ENCODE measurements at places on chromosomes 1 and 21.

DNA sequence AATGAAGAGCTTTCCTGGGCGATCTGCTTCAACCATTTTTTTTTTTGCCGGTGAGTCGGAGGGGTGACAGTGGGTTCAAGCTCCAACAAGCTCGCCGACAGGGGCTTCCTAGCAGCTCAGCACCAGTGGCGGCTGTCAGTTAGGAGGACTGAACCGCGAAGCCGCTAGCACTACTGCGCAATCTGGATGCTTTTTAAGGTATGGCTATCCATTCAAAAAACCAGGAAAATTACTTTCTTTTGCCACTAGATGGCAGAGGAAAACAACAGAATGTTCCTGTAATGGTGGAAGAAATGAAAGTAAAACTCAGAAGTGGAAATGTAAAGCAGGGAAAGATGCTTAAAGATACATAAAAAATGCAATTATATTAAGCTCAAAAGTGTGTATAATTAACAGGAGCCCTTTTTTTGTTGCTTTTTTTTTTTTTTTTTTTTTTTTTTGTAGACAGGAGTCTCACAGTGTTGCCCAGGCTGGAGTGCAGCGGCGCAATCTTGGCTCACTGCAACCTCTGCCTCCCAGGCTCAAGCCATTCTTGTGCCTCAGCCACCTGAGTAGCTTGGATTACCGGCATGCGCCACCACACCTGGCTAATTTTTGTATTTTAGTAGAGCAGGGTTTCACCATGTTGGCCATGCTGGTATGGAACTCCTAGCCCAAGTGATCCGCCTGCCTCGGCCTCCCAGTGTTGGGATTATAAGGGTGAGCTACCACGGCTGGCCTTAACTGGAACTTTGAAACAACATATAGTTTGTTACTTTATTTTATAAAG, 8.5 kb downstream of the KYAT3 start:
- DNase-seq = peak; percentile 24

GRCh38 chr1:234476172-234476571, 2.8 kb downstream of the TARBP1 start:
- DNase-seq = no peak

GRCh38 chr1:91900562-91900961, 14.6 kb upstream of the TGFBR3 start:
- DNase-seq = no peak

DNA sequence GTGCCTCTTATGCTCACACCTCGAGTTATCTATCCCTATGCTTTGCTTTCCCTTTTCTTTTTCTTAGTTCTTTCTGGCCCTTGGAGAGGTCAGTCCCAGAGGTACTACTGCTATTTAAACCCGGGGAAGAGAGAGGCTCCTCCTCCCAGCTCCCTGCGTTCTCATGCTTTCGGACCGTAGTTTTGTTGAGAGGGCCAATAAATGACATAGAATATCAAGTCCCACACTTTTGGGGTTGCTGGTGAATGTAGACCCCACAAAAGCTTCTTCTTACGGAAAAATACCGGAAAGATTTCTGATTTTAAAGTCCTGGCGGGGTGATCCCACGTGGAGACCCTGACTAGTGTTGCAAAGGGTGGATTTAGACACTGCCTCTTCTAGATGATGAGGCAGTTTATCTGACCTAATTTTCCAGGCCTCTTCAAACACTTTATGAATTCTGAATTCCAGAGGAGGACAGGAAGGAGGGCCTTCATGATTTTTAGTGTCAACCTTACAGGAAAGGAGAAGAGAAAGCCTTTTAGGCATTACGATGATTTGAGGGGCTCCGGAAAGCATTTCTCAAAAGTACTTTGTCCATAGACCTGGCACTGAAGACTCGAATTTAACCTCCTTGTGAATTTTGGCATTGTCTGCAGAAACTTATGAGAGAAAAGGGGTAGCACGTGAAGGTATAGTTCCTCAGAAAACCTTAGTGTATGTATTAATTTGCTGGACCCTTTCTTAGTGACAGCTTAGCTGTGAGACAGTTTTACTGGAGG, 694 bp downstream of the TMEM167B start:
- no peak for DNase-seq

GRCh38 chr1:228478912-228479711, 8.1 kb upstream of the RNF187 start:
- DNase-seq = no peak

GRCh38 chr1:87916965-87917364, 588.3 kb downstream of the LMO4 start:
- DNase-seq = no peak

DNA sequence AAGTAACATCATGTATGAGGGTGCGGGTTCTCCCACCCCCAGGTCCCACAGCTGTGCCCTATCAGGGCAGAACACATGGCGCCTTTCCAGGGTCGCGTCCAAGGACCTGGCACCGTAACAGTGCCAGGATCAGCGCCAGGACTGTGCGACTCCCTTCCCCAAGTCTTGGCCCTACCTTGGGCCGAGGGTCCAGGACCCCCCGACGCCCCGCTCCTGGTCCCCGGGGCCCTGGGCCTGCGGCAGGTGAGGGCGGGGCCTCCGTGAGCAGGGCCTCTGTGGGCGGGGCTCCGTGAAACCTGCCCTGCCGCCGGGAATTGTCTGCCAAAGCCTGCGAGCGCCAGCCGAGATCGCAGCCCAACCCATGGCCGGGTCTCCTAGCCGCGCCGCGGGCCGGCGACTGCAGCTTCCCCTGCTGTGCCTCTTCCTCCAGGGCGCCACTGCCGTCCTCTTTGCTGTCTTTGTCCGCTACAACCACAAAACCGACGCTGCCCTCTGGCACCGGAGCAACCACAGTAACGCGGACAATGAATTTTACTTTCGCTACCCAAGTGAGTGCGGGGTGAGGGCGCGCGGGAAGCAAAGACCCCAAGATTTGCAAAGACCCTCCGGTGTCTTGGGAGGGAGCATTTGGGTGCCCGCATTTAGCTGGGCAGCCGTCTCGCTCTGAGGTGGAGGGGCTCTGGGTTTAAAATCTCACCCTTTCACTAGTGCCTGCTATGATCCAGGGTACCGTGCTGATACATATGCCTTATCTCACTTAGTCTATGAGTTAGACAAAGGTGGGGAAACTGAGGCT, at the start of gene RHBG:
TSS of gene RHBG (plus strand) at position 323 of the 796 bp plus-strand sequence. CDS start at position 362, 39 bp downstream.
- peak; percentile 29 for DNase-seq

- DNase-seq = peak; percentile 56
These were observed 379 bp downstream of the PPCS start for GRCh38 chr1:42456754-42457089.

- DNase-seq = no peak
These were observed 35.0 kb downstream of the GALNT2 start for GRCh38 chr1:230102046-230102445.

DNA sequence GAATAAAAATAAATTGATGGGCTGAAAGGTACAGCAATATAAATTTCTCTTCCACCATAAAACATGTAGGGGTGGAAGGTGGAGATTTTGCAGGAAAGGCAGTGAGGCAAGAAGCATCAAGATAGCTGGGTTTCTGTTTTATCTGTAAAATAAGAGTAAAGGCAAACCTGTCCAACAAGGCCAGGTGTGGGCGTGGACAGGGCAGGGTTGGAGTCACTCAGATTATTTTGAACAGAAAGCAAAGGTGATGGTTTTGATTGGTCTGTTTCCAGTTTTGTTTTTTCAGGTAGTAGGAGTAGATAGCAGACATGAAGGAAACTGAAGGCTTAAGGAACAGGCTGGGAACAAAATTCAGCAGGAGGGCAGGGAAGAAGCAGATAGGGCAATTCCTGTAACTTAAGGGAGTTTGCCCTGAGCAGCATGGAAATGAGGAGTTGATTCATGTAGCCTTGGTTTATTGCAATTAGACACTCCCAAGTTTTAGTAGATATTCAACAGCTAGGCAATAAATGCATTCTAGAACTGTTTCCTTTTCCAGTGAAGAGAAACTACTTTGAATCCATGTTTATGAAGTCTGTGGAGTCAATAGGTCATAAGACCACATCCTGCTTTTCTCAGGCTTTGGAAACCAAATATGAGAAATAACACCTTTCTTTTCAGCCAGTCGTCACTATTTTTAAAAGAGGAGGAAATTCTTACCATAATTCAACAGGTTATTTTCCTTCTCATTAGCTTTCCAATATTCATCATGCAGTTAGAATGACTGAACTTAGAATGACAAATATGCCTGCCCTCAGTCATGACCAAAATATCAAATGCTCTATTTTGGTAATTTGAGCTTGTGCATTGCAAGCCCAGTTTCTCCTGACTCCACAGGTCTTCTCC, 38.7 kb upstream of the CD55 start:
- no peak for DNase-seq

DNA sequence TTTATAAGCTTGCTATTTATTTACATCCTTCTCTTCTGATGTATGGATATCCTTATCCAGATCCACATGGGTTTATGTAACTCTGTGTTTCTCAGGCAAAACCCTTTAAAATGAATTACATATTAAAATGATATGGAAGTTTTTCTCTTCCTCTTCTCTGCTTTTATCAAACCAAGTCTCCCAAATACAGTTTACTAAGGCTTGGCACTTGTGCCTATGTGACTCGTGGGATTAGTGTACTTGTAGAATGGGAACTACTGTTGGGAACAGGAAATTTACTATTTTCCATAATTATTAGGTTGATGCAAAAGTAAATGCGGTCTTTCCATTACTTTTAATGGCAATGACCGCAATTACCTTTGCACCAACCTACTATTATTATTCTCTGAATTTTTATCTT, 14.8 kb downstream of the SIM2 start:
- no peak for DNase-seq

DNA sequence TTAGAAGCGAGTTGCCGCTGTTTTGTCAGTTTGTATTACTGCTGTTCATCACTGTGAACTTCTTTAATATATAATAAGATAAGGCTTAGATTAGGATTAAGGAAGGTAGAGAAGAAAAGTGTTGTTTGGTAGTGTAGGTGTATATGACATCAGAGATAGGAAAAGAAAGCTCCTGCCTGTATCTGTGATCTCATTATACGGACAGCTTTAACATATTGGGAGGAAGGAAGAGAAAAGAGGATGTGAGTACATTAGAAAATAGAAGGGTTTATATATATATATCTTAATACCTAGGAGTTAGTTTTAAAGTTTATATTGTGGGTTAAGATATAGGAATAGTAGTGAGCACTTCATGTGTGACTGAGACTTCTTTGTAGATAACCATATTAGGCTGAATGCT, 71.0 kb downstream of the RALGPS2 start:
- DNase-seq = no peak

- DNase-seq = no peak
These were observed 76.2 kb downstream of the CD46 start for GRCh38 chr1:207828046-207828445.

DNA sequence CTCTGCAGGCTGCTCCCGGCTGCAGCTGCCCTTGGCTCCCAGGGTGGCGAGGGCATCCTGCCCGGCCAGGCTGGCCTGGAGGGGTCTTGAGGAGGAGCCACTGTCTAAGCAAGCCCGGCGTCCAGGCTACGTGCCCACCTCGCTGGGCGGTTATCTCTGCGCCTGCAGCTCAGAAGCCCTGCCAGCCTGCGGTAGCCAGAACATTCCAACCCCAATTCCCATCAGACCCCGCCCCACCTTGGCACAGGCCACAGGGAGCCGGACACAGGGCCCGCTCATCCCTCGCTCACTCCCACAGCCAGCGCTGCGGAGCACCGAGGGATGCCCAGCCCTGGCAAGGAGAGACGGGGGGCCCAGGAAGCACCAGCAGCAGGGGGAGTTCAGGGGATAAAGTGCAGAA, 53.9 kb downstream of the MEGF6 start:
- DNase-seq = no peak

DNA sequence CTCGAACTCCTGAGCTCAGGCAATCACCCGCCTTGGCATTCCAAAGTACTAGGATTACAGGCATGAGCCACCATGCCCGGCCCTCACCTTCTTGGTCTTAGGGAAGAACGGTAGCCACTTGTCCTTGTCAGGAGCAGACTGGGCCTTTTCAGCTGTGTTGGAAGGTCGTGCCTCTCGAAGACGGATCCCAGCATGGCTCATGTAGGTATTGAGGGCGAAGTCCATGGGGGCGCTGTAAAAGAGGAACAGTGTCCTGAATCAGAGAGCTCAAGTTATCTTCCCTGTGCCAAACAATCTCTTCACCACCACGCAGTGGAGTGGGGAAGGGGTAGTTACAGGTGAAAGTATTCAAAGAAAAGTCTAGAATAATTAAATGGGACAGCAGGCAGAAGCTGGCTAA, 35.9 kb downstream of the LRRC71 start:
- DNase-seq = no peak

DNA sequence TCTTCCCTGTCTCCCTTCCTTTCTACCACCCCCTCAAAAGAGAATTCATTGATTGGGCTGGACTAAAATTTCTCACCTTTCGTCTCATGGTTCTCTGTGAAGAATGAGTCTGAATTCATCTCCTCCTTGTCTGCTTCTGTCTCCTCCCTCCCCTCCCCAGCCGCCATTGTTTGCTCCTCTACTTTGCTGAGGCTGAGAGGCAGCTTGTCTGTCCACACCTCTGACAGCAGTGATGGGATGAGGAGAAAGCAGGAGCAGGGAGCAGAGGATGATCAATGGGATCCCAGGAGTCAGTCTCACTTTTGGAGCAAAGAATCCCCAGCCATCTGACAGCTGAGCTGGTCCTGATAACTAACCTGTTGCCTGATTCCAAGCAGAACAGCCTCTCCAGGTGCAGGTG, 2.5 kb downstream of the ILDR2 start:
- DNase-seq = no peak

All from activated naive CD4-positive, alpha-beta T cell treated with anti-CD3 and anti-CD28 coated beads, Interleukin-2, amount 50 U/mL, for 16 hours (primary cell).